NCI-H446 treated with DMSO at 0.1 percent for 48 hours (cell line): ENCODE measurements at places on chromosomes 16 and 17.

- no peak for DNase-seq
Measured at GRCh38 chr17:14454746-14455145, 153.9 kb downstream of the HS3ST3B1 start.

GRCh38 chr17:77383613-77384608, 243.1 kb downstream of the SEC14L1 start:
- peak; percentile 36 for DNase-seq

- DNase-seq = no peak
Measured at GRCh38 chr17:49575679-49576087, at the start of gene NXPH3. Gene NXPH3, plus strand, starts transcription at chr17:49575871. Its CDS starts 349 bp downstream, at chr17:49576220.

DNA sequence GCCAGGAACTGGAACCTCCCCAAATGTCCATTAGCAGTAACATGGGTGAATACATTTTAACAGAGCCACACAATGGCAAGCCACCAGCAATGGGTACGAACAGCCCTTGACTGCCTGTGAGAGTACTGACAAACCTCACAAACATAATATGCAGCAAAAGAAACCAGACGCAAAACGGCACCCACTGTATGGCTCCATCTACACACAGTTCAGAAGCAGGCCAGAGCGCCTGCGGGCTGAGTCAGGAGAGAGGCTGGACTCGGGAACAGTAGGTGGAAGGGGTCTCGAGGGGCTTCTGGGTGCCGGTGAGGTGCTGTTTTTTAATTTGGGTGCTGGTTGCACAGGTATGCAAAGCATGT, 77.4 kb upstream of the TOB1 start:
- DNase-seq = no peak

GRCh38 chr17:39073916-39074315, 77.5 kb downstream of the PLXDC1 start:
- DNase-seq = no peak

- DNase-seq = no peak
Measured at GRCh38 chr17:81119223-81120148, 45.8 kb upstream of the PVALEF start.

- no peak for DNase-seq
Measured at GRCh38 chr17:51611585-51611984, 351.2 kb downstream of the UTP18 start.

- DNase-seq = no peak
Measured at GRCh38 chr16:77856438-77857160, 68.2 kb downstream of the VAT1L start.

DNA sequence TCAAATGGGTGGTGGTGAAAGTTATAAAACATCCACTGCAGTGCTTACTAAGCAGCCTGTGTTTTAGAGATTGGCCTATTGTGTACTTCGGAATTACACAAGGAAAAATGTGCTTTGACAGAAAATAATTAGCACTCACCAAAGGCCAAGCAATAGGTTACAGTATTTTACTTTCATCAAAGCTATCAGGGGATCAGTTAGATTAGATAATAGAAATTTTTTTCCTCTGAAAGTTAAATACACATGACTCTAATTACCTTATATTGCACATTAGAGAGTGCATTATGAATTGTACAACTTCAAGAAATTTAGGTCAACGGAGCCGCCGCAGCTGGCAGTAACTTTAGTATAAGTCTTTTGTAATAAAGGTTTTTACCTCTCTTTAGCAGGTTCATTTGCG, 232.6 kb downstream of the FTO start:
- no peak for DNase-seq
